A549 treated with Hydrocortisone at 1 μM for 4 hours (cell line): ENCODE measurements at places on chromosomes 5 and 9. TPM values are rescaled to one million over a fixed set of nuclear protein-coding genes. Genes with fewer than 3 reads are reported as not detected.

BNC2 gene
- total RNA-seq: 4.9 to 7.1 TPM (median 5.8 TPM) in 5 replicates

EIF4E1B gene
- total RNA-seq: not detected in 5 replicates

PTGES gene
- 149 to 184 TPM (median 164 TPM) in 5 replicates for total RNA-seq

PDCD1LG2 gene
- 0.17 to 0.32 TPM (median 0.24 TPM) in 5 replicates for total RNA-seq

ALDH1A1 gene
- 4,480 to 7,218 TPM (median 5,416 TPM) in 5 replicates for total RNA-seq

KIF27 gene
- 0.68 to 1.1 TPM (median 1.1 TPM) in 5 replicates for total RNA-seq

PCDHGA3 gene
- not detected in 5 replicates for total RNA-seq

IARS1 gene
- 94.9 to 128 TPM (median 101 TPM) in 5 replicates for total RNA-seq

PRRX2 gene
- total RNA-seq: 4.7 to 11.6 TPM (median 10.1 TPM) in 5 replicates

GPX8 gene
- total RNA-seq: 30.0 to 40.2 TPM (median 34.2 TPM) in 5 replicates

NUTM2F gene
- total RNA-seq: 0.03 TPM in 1 of 5 replicates, not detected in the others

RNF145 gene
- 132 to 158 TPM (median 144 TPM) in 5 replicates for total RNA-seq

KIF4B gene
- 0.02 to 0.06 TPM (median 0.03 TPM) in 4 of 5 replicates, not detected in the other for total RNA-seq

RASEF gene
- total RNA-seq: 6.5 to 7.4 TPM (median 6.7 TPM) in 5 replicates

ZNF367 gene
- 4.9 to 6.0 TPM (median 5.2 TPM) in 5 replicates for total RNA-seq

ITK gene
- total RNA-seq: 0.06 to 0.18 TPM (median 0.12 TPM) in 4 of 5 replicates, not detected in the other

PCSK1 gene
- total RNA-seq: 0.16 to 0.51 TPM (median 0.22 TPM) in 5 replicates

RNF208 gene
- 1.2 to 1.9 TPM (median 1.7 TPM) in 5 replicates for total RNA-seq

IL17B gene
- total RNA-seq: 0.18 TPM in 1 of 5 replicates, not detected in the others

IGFBPL1 gene
- total RNA-seq: 2.1 to 2.9 TPM (median 2.4 TPM) in 5 replicates

TTC39B gene
- total RNA-seq: 0.70 to 1.9 TPM (median 1.4 TPM) in 5 replicates

TRIP13 gene
- 63.2 to 73.2 TPM (median 70.6 TPM) in 5 replicates for total RNA-seq

SVEP1 gene
- 1.6 to 2.0 TPM (median 1.7 TPM) in 5 replicates for total RNA-seq

TUSC1 gene
- 3.5 to 6.8 TPM (median 6.1 TPM) in 5 replicates for total RNA-seq

NR6A1 gene
- total RNA-seq: 1.4 to 2.0 TPM (median 1.8 TPM) in 5 replicates

STK32A gene
- 0.21 to 0.38 TPM (median 0.24 TPM) in 5 replicates for total RNA-seq

ATP10B gene
- total RNA-seq: not detected in 5 replicates

MRNIP gene
- total RNA-seq: 17.0 to 21.1 TPM (median 19.3 TPM) in 5 replicates
